ENCODE measurements at places on chromosomes 12 and 14.

DNA sequence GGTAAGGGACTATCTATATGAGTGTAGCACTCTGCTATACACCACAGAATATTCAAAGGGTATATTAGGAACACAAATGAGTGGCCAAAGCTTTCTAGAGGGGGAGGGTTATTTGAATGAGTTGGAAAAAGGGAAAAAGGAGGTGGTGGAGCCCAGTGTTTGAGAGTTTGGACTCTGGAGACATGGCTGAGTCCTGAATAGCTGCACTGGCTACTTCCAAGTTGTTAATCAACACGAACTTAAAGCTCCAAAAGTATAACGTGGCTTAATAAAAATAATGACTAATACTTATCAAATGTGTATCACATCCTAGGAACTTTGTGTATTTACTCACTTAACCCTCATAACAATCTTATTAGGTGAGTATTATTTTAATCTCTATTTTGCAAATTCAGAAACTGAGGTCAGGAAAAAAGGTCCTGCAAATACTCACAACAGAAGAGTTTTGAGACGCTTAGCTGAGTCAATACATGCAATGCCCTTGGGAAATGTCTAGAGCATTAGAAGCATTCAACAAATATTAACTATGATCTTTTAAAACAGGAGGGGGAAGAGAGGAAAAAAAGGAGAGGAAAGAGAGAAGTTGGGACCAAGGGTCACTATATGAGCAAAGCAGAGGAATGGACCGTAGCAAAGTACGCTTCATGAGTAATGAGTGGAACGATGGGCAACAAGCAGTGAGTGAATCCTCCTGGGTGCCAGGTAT, 189.5 kb upstream of the HMGA2 start:
- DNase-seq: no peak

DNA sequence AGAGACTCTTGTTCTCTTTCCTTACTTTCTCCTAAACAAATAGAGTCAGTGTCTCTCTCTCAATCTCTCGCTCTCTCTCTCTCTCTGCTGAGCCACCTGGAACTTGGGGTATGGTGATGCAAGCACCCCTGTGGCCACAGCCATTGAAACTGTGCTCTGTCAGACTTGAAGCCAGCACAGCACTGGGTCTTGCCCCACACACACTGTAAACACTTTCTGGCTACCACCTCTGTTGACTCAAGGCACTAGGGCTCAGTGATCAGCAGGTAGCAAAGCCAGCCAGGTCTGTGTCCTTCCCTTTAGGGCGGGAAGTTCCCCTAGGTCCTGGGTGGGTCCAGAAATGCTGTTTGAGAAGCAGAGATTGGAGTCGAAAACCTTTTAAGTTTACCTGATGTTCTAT, 125.9 kb upstream of the GARIN6 start:
- DNase-seq: no peak

GRCh38 chr12:84857525-84858208, 54.9 kb downstream of the SLC6A15 start:
- no peak for DNase-seq

- DNase-seq: no peak
These were observed 211.5 kb upstream of the PWP1 start for GRCh38 chr12:107474099-107474498.

DNA sequence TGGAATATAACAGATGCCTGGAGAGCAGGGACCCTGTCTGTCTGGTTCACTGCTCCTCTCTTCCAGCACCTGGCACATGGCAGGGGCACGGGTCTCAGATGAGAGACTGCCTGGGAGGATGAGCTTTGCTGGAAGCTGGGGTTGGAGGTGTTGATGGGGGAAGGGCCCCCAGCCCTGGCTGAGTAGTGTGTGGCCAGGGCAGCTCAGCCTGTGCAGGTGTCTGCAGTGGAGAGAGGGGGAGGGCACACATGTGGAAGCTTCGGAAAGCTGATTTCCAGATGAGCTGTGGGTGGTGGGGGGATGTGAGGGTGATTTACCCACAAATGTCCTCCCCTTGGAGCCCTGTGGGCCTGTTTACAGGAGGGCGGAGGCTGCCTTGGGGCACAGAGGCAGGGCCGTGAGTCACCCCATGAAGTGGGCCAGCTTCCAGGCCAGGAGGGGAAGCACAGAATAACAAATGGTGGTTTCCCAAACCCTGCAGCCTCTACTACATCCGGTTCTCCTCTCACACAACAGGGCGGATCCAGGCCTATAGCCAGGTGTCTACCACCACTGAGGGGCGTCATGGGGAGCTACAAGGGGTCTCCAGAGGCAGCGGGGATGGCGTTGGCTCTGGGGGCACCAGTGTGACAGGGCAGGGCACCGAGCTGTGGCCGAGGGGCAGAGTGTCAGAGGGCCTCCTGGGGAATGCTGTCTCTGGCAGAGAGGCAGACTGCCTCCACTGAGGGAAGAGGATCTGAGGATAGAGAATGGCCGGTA, 11.0 kb downstream of the KRT7 start:
- peak; percentile 93 for DNase-seq

DNA sequence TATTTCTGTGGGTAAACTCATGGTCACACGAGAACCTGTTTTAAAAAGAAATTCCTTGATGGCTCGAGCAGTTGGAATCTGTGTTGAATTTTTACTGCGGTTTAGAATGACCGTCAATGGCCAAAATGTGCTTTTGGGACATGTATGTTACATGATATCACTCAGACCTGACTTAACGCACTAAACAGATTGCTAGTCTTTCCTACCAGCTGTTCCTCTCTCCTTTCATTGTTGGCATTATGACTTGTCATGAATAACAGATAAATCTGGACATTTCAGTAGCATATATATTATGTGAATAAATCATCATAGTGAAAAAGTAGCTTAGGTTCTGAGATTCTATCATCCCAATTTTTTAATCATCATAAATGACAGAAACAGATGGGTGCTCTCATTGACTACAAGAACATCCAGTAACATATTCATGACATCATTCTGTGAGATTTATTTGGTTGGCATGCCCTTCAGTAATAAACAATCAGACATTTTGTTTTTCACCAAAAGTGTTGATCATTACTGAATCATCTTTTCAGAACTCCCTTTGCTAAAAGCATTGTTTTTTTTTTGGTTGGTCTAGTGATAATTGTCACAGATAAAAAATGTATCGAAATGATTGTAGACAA, 57.9 kb upstream of the NAV3 start:
- DNase-seq: no peak

- DNase-seq: no peak
These were observed 234.3 kb upstream of the PLEKHG7 start for GRCh38 chr12:92468358-92469020.

- no peak for DNase-seq
These were observed 210.8 kb upstream of the NPAS3 start for GRCh38 chr14:32727832-32728231.

GRCh38 chr12:49260166-49260565, 4.7 kb upstream of the TUBA1C start:
- no peak for DNase-seq

GRCh38 chr14:96827290-96827689, 30.1 kb downstream of the VRK1 start:
- no peak for DNase-seq

DNA sequence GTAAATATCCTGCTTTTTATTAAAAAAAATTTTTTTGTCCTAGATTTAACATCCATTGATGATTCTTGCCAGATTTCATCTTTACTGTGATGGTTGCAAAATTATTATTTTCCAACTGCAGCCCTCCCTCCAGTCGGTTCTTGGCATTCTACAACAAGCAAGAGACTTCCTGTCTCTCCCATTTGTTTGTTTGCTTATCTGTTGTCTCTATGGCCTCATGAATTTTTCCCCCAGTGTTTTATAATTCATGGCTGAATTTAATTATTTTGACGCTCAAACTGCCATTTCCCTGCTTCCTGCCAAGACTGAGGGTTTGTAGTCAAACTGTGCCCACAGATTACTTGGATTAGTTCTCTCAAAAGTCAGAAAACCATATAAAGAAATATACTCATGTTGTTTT, 25.9 kb downstream of the CGRRF1 start:
- DNase-seq: no peak
